ENCODE measurements at places on chromosomes 12 and 14.

- no peak for DNase-seq
These were observed 700 bp downstream of the KCNJ8 start for GRCh38 chr12:21773806-21774205.

GRCh38 chr12:66903782-66904396 lies 225.0 kb upstream of the GRIP1 start:
- DNase-seq, result no peak

DNA sequence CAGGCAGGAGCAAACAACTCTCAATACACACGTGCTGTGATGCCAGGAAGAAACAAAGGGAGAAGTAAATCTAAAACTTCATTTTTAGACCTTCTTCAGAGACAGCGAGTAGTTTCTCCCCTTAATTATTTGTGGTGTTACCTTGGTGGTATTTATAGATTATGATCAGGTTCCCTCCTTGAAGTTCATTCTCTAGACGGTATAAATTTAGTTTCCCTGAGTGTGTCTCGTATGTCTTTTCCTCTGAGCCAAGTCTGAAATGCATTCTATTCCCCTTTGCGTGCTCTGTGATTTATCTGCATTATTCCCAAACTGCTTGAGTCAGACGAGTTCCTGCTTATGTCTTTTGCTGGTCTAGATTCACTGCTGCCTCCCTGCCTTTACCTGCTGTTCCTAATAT lies 65.2 kb downstream of the TRHDE start:
- DNase-seq, result no peak

DNA sequence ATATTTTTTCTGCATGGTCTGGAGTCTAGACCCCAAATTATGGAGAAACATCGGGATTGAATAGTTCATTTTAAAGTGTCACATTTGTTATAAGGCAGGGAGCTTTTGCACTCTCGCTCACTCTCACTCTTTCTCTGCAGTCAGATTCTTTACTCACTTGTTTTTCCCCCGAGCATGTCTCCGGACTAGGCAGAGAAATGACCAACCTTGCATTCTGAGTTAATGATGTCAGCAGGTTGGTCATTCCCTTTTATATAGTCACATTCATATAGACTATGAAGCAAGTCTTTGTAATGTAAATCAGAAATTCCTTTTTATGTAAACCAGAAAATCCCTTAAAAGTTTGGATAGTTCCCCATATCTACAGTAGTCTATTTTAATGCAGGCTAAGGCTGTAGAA lies 4.1 kb downstream of the C12orf75 start:
- DNase-seq, result no peak

GRCh38 chr12:23810329-23810902 lies 139.1 kb downstream of the SOX5 start:
- peak; percentile 45 for DNase-seq

DNA sequence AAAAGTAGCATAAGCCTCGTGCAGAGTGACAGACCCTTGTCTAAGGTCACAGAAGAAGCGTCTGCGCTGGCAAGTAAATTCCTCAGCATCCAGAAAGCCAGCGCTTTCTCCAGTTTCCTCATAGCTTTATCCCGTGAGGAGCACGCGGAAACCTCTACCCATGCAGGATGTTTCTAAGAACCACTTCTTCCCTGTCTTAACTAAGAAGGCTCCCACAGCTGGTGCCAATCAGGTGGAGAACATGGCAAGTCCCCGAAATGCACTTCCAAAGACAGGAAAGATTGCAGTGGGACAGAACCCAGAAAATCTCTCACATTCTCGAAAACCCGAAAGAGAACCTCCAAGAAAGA lies 968 bp upstream of the ARID4A start:
- DNase-seq, result no peak

DNA sequence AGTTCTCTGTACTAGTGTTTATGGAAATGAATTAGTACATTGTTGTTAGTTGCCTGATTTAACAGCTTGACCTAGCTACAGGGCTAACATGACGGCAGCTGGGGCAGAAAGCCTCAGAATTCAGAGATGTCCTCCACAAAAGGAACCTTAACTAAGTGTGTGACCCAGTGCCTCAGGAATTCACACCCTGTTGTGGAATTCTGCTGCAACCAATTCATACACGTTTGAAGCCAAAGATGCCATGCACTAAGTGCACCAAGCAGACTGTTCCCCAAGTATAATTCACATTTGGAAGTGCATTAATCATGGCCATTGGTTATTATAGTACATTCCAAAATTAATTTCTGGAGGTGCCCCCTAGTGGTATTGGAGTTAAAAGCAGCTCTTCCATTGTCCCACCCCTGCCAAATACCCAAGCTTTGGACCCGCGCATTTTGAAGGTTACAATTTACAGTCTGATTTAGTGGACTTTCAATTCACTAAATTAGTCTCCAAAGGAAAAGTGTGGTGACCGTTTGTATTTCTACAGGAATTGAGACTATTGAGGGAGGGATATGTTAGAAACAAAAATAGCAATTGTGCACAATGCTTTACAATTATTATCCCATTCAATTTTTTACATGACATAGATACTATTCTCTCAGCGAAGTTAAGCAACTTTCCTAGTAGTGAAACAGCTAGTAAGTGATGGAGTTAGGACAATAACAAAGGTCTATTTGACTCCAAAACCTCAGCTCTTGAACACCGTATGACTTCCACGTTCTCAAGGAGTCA lies 85.9 kb downstream of the PAX9 start:
- no peak for DNase-seq

- no peak for DNase-seq
These were observed 36.8 kb upstream of the MYL2 start for GRCh38 chr12:110957159-110957558.

DNA sequence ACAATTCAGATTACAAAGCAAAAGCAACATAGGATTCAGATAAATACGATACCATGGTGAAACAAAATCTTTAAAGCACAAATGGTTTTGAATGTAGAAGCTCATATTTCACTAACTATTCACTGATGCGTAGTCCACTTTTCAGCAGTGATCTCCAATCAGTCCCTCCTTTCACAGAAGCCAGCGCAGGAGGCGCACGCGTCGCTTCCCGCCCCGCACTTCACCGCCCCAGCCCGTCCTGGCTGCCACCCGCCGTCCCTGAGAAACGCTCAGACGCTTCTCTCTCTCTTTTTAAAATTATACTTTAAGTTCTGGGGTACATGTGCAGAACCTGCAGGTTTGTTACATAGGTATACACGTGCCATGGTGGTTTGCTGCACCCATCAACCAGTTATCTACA lies 19.8 kb upstream of the CHFR start:
- DNase-seq, result no peak

- no peak for DNase-seq
These were observed 4.1 kb downstream of the FBXO33 start for GRCh38 chr14:39428118-39428517.

DNA sequence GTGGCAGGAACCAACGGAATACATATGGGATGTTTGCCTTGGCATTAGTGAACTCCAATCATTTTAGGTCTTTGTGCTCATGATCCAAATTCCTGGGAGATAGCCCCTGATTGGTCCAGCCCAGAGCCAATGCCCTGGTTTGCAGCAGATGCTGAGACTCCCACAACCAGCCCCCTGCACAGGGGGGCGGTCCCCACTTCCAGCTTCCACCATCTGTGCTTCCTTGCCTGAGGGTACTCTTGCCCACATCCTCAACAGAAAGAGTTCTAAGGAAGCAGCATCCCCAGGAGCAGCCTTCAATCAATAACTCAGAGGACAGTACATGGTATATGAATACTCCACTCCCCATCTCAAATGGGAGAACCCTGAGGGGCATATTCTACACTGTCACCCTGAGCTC lies 39.7 kb upstream of the FICD start:
- DNase-seq, result no peak

GRCh38 chr12:47864646-47865235 lies 40.1 kb downstream of the VDR start:
- no peak for DNase-seq

GRCh38 chr14:59944909-59945308 lies 25.0 kb downstream of the LRRC9 start:
- DNase-seq, result no peak

GRCh38 chr14:51573607-51574006 lies 78.1 kb upstream of the FRMD6 start:
- no peak for DNase-seq

GRCh38 chr14:102726191-102726949 lies 50.9 kb upstream of the TRAF3 start:
- DNase-seq, result no peak

- peak; percentile 69 for DNase-seq
These were observed 47.6 kb upstream of the RBM19 start for GRCh38 chr12:114013575-114014345.

DNA sequence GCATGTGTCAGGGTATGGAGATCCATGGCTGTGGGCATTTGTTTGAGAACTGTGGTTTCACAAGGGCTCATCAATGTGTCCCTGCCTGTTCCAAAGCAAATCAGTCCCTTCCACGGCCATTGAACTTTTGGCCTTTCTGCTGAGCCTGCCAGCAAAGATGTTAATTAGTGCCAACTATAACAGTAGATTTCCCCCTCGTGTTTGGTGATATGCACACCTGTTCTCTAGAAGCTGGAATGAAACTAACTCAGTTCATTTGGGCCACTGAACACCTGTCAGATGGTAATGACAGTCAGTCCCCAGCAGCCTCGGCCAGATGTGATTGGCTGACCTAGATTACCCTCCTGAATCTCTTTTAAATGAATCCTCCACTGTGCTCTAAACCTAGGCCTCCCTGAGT lies 43.2 kb downstream of the IRAK3 start:
- no peak for DNase-seq

DNA sequence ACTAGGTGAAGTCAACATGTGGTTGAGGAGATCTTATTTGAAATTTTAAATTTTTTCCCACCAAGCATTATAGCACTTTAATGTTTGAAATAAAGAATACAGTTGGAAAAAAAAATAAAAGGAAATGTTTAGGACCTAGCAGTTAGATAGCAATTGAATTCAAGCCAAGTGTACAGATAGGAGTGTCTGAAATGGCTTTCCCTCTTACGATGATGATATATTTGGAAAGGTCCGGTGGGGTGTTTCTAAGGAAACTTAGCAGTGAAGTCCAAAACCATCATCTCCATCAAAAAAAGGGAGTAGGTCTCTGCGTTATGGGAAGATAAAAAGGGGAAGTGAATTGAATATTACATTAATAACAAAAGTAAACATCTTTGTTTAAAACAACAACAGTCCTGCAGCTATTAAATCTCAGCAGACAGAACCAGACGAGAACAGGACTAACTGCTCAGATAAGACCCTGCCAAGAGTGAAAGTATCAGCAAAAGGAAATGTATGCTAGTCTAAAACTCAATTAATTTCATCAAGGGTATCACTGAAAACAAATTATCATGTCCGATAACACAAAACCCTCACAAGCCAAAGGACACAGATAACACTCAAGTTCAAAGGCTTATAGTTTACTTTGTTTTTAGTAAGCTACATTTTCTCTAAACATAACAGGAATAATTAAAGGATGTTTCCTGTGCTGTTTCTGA lies 242.0 kb downstream of the BMP4 start:
- DNase-seq, result no peak

GRCh38 chr14:61636291-61636690 lies 59.0 kb upstream of the HIF1A start:
- no peak for DNase-seq

GRCh38 chr12:109331301-109331952 lies 16.3 kb upstream of the MYO1H start:
- DNase-seq, result peak; percentile 17

DNA sequence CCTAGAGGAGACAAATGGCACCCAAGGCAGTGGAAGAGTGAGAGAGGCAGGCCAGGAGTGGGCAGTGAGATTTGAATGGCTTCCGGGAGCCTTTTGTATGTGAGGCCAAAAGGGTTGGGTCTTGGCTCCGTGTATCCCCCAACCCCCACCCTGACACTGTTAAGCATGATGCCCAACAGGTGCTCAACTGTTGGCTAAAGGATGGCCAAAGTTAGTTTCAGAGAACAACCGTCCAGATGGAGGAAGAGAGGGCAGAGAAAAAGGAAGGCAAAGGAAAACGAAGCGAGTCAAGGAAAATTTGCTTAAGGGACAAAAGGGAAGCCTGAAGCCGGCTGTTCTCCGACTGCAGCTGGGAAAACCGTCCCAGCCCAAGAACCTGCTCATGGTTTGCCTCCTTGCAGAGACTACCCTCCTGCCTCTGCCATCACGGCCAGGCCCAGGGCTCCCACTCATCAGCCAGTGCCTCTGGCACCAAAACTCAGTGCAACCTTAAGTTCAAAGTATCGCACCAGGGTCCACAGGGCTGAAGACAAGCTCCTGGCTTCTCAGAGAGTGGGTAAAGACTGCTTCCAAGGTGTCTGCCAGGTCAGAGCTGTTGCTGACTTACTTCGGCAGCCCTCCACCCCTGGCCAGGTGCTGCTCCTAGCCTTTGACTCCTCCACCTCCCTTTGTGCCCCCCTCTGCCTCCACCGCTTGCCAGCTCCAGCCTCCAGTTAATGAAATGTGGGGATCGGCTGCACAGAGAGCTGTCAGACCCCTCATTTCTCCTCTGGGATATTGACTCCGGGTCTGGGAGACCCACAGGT lies 4.2 kb upstream of the C1QL4 start:
- DNase-seq, result no peak

- DNase-seq, result no peak
These were observed 32.6 kb downstream of the P2RX7 start for GRCh38 chr12:121165316-121165715.

- no peak for DNase-seq
These were observed 236.5 kb upstream of the PELI2 start for GRCh38 chr14:55881577-55882241.

GRCh38 chr14:75143761-75144527 lies 17.1 kb upstream of the NEK9 start:
- DNase-seq, result no peak

GRCh38 chr14:55553791-55554190 lies 26.2 kb upstream of the KTN1 start:
- no peak for DNase-seq

GRCh38 chr12:29012673-29013072 lies 136.4 kb upstream of the FAR2 start:
- DNase-seq, result no peak

GRCh38 chr14:68998062-68998461 lies 19.0 kb upstream of the ACTN1 start:
- no peak for DNase-seq

GRCh38 chr12:42910656-42911055 lies 321.1 kb upstream of the PRICKLE1 start:
- DNase-seq, result no peak

GRCh38 chr14:38910092-38910491 lies 192.9 kb downstream of the SEC23A start:
- DNase-seq, result no peak

- no peak for DNase-seq
These were observed 24.6 kb downstream of the DIP2B start for GRCh38 chr12:50529345-50529744.

GRCh38 chr12:49951411-49952240 lies 1.1 kb downstream of the AQP2 start:
- no peak for DNase-seq

- DNase-seq, result no peak
These were observed 93.0 kb downstream of the SLC41A2 start for GRCh38 chr12:104865080-104865479.

Data from NCI-H345 (cell line).